Frontal cortex (tissue), 4 donors: ENCODE measurements at places on chromosomes 11 and 22.

- DNase-seq = no peak
Measured at GRCh38 chr11:131609337-131609736, 238.9 kb downstream of the NTM start.

- no peak for DNase-seq
Measured at GRCh38 chr22:41076857-41077256, 15.5 kb upstream of the EP300 start.

GRCh38 chr22:18996376-18996900, 60.3 kb upstream of the PRODH start:
- no peak for DNase-seq

- DNase-seq = no peak
Measured at GRCh38 chr11:78995171-78995570, 420.5 kb upstream of the NARS2 start.

- DNase-seq = no peak
Measured at GRCh38 chr11:126327281-126328000, 23.6 kb downstream of the DCPS start.

DNA sequence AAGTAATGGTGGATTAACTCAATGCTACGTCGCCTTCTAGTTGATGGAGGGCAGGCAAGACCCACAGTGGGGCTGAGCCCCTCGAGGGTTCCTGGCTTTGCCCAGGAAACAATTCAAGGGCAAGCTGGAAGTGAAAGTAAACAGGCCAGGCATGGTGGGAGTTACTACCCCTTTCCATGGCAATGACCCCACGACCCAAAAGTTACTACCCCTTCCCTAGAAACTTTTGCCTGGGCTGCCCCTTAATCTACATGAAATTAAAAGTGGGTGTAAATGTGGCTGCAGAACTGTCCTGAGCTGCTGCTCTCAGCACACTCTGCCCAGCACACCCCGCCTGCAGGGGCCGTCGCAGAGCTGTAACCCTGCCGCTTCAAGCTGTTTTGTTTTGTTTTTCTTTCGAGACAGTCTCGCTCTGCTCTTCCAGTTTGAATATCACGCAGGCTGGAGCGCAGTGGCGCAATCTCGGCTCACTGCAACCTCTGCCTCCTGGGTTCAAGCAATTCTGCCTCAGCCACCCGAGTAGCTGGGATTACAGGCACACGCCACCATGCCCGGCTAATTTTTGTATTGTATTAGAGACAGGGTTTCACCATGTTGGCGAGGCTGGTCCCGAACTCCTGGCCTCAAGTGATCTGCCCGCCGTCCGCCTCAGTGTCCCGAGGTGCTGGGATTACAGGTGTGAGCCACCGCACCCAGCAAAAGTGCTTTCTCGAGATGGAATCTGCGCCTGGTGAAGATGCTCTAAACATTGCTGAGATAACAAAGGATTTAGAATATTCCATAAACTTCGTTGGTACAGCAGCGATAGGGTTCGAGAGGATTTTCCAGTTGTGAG, 5.9 kb upstream of the RNH1 start:
- no peak for DNase-seq

DNA sequence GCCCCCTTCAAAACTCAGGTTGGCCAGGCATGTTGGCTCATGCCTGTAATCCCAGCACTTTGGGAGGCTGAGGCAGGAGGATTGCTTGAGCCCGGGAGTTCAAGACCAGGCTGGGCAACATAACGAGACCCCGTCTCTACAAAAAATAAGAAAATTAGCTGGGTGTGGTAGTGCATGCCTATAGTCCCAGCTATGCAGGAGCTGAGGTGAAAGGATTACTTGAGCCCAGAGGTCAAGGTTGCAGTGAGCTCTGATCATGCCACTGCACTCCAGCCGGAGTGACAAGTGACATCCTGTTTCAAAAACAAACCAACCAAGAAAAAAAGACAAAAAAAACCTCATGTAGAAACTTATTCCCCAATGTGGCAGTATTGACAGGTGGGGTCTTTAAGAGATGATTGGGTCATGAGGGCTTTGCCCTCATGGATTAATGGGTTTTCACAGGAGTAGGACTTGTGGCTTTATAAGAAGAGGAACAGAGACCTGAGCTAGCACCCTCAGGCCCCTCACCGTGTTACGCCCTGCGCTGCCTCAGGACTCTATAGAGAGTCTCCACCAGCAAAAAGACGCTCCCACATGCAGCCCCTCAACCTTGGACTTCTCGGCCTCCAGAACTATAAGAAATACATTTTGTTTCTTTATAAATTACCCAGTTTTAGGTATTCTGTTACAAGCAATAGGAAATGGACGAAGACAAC, 22.3 kb downstream of the LAYN start:
- DNase-seq = no peak

DNA sequence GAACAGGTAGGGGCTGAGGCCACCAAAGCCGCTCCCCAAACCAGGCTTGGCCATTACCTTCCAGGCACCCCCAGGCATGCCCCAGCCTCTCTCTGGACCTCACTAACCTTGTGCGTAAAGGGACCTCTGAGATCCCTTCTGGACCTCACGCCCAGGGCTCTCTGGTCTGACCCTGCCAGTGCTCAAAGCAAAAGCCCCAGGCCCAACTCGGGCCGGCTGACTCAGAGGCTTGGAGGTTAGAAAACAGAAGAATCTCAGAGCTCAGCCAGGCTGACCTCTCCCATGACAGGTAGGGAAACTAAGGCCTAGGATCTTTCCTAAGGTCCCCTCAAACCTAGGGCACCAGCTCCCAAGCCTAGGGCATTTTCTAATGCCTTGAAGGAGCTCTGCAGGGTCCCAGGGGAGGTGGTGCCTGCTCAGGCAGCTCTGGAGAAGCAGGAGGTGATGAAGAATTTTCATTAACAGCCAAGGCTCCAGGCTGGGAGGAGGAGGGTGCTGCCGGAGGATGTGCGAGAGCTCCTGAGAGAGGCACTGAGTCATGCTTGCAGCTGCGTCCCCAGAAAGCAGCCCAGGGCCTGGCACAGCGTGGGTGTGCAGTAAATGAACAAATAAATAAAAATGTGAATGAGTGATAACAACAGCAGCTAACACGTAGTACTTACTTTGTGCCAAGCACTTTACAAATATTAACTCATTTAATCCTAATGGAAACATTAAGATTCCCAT, 25.6 kb downstream of the ARRB1 start:
- DNase-seq = peak; percentile 73

DNA sequence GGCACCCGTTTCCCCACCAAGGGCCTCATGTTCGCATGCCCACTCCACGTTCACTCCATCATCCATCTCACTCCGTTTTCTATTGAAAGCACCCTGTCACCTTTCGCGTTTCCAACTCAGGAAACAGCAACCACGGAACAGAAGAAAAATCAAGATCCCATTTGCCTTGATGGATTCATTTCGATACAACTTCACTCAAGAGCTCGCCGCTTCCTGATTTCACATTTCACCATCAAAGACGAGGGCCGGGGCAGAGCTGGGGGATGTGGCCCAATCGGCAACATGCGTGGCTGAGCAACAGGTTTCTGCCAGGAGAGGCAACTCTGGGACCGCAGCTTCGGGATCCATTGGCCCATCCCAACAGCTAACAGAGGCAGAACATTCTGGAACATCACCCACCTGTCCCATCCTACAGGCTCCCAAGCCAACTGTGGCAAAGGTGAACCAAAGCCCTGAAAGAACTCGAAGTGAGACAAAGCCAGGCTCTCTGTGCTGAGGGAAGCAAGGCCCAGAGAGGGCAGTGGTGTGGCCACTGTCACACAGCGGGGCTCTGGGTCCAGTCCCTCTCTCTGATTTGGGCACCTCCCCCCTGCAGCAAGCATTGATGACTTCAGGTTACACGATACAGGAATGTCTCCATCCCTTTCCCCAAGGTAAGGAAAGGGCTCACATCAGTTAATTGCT, 36.2 kb upstream of the CD5 start:
- no peak for DNase-seq

DNA sequence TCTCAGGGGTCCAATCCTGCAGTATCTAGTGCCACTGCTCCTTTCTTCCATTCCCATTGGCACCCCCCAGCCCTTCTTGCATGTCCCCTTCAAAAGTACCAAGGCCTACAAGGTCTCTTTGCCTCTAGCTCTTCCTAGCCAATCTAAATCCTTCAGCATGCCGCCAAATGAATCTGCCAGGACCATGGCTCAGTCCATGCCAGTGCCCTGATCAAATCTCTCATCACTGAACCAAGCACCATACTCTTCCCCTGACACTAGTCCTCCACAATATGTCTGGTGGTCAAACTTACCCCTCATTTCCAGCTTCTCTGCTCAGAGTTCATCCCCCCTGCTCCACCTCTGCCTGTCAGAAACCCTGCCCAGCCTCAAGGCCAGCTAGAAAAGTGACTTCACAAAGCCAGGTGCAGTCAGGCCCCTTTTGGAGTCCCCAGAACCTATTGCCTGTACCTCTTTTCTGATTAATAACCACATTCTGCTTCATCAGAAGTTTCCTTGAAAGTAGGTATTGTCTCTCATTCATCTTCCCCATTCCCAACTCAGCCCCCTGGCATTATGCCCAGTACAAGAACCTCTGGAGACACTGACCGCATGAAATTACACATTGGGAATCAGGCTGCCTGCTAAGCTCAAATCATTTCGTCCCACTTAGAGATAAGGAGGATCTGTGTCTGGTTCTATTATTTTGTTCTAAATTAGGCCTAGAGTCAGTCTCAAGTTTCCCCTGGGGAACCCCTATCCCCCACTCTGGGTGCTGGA, 11.4 kb downstream of the FEN1 start:
- DNase-seq = no peak

DNA sequence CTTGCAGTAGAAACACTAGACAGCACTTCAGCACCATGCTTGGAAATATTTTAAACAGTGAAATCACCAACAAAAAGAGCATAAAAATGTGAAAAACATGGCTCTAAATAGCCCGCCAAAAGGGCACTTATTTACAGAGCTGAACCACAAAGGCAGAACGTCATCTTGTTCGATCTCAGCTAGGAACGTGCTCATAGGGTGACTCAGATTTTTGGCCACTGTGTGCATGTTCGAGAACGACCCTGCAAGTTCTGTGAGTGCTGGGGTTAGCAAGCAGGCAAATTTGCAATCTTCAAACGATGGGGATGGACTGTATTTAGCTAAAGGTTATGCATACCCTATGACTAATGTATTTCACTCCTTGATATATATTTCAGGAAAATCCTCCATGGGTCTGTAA, 30.6 kb downstream of the OR2AT4 start:
- no peak for DNase-seq

DNA sequence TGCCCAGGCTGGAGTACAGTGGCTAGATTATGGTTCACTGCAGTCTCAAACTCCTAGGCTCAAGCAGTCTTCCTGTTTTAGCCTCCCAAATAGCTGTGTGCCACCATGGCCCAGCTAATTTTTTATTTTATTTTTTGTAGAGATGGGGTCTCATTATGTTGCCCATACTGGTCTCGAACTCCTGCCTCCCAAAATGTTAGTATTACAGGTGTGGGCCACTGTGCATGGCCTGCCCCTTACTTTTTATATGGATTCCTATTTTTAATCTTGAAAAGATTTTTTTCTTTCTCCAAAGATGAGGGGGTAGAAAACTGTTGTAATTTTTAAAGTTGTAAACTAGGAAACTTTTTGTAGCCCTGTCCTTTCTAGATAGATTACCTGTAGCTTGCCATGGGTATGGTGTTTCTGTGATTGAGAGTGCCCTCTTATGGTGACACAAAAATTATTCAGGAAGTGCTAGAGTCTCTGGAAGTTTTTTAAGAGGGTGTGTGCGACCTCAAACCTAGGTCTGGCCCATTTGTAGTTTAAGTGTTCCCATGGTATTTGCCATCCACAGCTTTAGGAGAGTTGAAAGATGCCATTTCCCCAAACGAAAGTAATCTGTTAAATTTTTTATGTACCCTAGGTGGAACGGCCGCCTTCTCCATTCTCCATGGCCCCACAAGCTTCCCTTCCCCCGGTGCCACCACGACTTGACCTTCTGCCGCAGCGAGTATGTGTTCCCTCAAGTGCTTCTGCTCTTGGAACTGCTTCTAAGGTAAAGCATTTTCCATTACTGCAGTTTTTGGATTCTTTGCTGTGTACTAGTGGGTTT, 32.4 kb downstream of the MCAM start:
- DNase-seq = peak; percentile 33

- DNase-seq = no peak
Measured at GRCh38 chr22:42773167-42773566, 52.5 kb upstream of the A4GALT start.

DNA sequence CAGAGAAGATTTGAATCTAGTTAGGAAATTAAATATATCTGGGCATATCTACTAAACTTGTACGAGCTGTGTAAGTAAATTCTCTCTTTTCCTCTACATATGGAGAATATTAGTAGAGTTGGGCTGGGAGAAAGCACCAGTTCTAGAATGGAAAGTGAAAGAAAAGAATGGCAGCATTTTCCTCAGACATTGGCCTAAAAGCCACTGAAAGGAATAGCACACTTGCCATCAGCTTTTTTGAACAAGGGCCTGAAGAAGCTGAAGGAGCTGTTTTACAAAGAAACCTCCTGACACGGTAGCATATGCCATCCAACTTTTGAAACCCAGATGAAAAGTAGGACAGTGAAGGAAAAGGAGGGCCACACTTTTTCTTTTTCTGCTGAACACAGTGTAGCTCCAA, 1563.7 kb upstream of the TENM4 start:
- no peak for DNase-seq

GRCh38 chr11:102338479-102339010, 8.5 kb upstream of the BIRC2 start:
- DNase-seq = no peak

DNA sequence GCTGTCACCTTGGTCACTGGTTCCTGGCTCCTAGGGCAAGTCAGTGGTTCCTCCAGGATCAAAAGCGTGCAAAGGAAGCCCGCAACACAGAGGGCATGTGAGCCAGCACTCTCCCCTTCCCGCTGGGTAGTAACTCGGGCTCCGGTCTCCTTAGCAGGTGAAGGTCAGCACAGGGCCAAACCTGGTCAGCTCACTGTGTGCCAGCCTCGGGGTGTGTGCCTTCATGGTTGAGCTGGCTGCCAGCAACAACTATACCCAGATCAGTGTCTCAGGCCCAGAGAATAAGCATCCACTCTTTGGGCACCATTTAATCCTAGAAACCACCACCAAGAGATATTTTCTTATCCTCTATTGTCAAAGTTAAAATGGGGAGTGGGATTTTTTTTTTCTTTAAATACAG, 16.1 kb upstream of the CCDC86 start:
- no peak for DNase-seq

DNA sequence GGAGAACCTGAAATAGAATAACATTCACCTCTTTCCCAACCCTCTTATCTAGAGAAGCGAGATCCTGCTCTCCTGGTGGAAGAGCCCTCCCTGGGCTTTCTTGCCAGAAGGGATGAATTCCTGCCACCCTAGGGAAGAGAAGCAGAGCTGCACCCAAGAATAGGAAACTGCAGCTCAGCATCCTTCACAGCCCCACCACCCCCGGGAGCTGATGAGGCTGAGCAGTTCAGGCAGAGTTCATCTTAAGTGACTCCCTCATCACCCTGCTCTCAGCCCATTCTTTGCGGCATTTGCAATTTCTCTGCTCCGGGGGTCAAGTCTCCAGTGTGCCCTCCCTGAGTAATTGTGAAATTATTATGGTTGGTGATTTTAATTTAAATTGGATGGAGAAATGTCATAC, 514.9 kb downstream of the BUD13 start:
- DNase-seq = no peak

- no peak for DNase-seq
Measured at GRCh38 chr11:126160345-126161022, 51.0 kb downstream of the RPUSD4 start.

- DNase-seq = no peak
Measured at GRCh38 chr22:17968126-17968525, 56.2 kb downstream of the MICAL3 start.
